ENCODE measurements at places on chromosomes 5 and 9. TPM values are rescaled to one million over a fixed set of nuclear protein-coding genes. Genes with fewer than 3 reads are reported as not detected.

DNA sequence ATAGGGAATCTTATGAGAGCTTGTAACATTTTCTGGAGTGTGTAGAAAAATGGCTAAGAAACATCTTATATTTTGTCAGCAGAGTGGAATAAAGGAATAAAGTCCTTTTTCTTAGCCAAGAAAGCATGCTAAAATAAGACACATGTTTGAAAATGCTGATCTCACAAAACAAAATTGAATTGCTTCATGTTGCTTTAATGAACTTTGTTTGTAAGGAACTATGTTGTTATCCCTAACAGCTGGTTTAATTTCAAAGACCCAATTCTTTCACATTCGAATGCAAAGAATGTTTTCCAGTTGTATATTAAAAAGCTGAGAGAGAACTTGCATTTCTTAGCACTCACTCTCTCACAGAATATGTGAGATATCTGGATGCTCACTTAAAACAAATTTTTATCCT, 107.6 kb downstream of the MUSK start:
- DNase-seq = no peak

GRCh38 chr5:158060212-158060611, 201.3 kb upstream of the CLINT1 start:
- DNase-seq = no peak

DNA sequence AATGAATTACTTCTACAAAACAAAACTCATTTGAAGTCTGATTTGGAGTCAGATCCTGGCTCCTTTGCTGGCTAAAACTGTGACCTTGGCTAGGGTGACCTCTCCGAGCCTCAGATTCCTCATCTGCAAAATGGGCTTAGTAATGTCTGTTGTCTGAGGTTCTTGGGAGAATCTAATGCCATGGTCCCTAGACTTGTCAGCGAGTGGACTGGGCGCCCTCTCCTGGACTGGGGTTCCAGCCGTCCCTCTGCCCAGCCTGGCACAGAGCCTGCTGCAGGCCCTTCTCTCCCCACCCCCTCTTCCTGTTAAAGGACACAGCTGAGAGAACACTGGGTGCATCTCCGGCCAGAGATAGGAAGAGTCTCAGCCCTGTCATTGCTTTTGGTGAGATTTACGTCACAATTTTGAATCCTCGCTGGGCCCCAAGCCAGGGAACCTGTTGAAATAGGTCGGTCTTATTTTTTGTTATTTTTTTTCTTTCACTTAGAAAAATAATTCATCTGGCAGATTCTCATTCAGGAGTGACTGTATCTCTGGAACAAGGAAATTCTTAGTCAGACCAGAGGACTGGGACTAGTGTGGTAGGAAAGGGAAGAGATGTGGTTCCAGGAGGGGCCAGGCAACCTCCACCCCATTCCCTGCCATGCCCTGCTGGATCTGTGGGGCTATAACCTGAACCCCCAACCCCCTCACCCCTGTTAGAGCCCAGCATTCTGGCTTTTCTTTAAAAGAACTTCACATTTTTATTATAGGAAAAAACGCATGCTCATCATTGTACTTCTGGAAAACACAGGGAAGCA, 48.2 kb upstream of the RPL26L1 start:
- DNase-seq = peak; percentile 97

The UNC5A gene
- not detected for total RNA-seq

The TMOD1 gene
- not detected for total RNA-seq
